ENCODE measurements at places on chromosomes 2 and 18.
A peak's percentile ranks its signal among the peaks of the same experiment; 100 is the strongest.

DNA sequence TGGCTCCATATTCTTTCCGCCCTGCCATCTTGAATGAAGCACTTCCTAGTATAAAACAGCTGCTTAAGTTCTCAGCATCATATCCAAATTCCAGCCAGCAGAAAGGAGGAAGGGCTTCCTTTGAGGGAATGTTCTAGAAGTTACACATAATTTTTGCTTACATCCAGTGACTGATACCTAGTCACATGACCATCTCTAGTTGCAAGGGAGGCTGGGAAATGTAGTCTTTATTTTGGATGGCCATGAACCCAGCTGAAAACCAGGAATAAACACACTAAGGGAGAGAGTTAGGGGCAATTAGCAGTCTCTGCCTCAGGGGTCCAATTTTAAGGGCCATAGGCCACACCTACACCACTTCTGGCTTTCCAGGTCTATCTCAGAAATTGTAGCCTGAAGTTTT is 57.8 kb upstream of the LMAN1 start:
- no peak for DNase-seq

- no peak for DNase-seq
Measured at GRCh38 chr2:234373060-234373459, 123.8 kb downstream of the ARL4C start.

GRCh38 chr2:170500770-170501169 is 214.4 kb upstream of the SP5 start:
- DNase-seq, result no peak

- peak; percentile 66 for DNase-seq
Measured at GRCh38 chr2:113867571-113867970, 22.3 kb upstream of the ACTR3 start.

- DNase-seq, result no peak
Measured at GRCh38 chr2:38886063-38886462, 3.6 kb upstream of the ARHGEF33 start.

Measured in NCI-H345 (cell line).